ENCODE measurements at places on chromosomes 2 and 18.
A peak's percentile ranks its signal among the peaks of the same experiment; 100 is the strongest.

DNA sequence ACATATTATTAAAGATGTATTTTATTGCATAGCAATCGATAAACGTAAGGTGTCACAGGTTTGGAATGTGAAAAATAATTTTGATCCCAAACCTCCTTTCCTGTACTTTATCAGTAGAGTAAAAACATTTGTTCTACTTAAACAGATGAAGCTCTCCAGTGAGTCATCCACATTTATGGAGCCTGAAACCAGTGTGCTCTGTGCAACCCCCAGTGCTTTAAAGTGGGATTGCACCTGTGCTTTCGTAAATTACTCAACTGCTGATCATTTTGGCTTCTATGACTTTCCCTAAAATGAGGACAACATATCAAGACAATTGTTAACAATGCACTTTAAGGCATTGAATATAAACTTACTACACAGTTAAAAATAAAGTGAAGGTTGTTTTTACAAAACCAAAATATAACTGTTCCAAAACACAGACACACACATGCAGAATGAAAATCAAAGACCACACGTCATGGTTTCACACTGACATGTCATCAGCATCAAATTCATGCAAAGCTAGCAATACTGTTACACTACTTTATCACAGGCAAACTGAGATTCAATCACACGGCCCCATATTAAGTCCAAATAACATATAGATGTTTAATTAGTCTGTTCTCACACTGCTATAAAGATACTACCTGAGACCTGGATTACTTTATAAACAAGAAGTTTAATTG is 9.7 kb downstream of the TMEM18 start:
- no peak overlapping the region for H3K27ac ChIP-seq
- H3K27me3 ChIP-seq, result no peaks in the 10 kb centered on the region
- H3K4me3 ChIP-seq, result no peak overlapping the region

DNA sequence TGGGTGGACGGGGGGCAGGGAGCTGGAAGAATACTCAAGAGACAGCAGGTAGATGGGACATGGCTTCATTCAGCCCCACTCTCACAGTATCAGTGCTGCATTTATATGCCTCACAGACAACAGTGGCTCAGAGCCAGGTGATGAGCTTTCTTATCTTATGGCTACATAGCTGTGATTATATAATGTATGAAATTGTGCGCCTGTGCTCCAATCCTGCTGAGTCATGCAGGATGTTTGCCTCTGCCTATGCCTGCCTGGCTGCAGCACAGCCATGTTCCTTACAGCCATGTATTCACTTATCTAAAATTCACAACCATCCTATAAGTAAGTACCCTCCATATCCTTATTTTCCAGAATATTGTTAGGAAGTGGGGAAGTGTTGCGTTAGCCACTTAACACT is 37.7 kb upstream of the RNF103 start:
- DNase-seq, result no peak
- H3K27ac ChIP-seq, result no peak overlapping the region
- no peaks in the 10 kb centered on the region for H3K4me1 ChIP-seq

- H3K27ac ChIP-seq, result no peak overlapping the region
- DNase-seq, result no peak
- no peaks in the 10 kb centered on the region for H3K27me3 ChIP-seq
- no peak overlapping the region for H3K4me3 ChIP-seq
- no peaks in the 10 kb centered on the region for H3K4me1 ChIP-seq
Observed at GRCh38 chr2:81583311-81584108, 1279.0 kb upstream of the LRRTM1 start.

GRCh38 chr2:157785866-157786662 is 90.1 kb downstream of the ACVR1 start:
- peaks cover 2% of the 10 kb centered on the region for H3K36me3 ChIP-seq
- peaks cover 36% of the 10 kb centered on the region for H3K4me1 ChIP-seq
- no peak overlapping the region for H3K27ac ChIP-seq
- no peak for DNase-seq

- H3K4me1 ChIP-seq, result peaks cover 3% of the 10 kb centered on the region
- H3K27ac ChIP-seq, result no peak overlapping the region
- H3K4me3 ChIP-seq, result no peak overlapping the region
- peaks cover 2% of the 10 kb centered on the region for H3K27me3 ChIP-seq
Observed at GRCh38 chr2:191910518-191910917, 63.6 kb upstream of the CAVIN2 start.

- H3K36me3 ChIP-seq, result peaks cover 3% of the 10 kb centered on the region
- no peak overlapping the region for H3K4me3 ChIP-seq
- no peaks in the 10 kb centered on the region for H3K27me3 ChIP-seq
- no peak overlapping the region for H3K27ac ChIP-seq
- DNase-seq, result no peak
- H3K4me1 ChIP-seq, result no peaks in the 10 kb centered on the region
Observed at GRCh38 chr18:68855491-68855890, 57.6 kb downstream of the CCDC102B start.

GRCh38 chr18:60596928-60597327 is 224.4 kb upstream of the MC4R start:
- H3K27me3 ChIP-seq, result no peaks in the 10 kb centered on the region
- no peak for DNase-seq
- H3K36me3 ChIP-seq, result no peaks in the 10 kb centered on the region
- H3K4me3 ChIP-seq, result no peak overlapping the region
- no peaks in the 10 kb centered on the region for H3K4me1 ChIP-seq
- H3K27ac ChIP-seq, result no peak overlapping the region

DNA sequence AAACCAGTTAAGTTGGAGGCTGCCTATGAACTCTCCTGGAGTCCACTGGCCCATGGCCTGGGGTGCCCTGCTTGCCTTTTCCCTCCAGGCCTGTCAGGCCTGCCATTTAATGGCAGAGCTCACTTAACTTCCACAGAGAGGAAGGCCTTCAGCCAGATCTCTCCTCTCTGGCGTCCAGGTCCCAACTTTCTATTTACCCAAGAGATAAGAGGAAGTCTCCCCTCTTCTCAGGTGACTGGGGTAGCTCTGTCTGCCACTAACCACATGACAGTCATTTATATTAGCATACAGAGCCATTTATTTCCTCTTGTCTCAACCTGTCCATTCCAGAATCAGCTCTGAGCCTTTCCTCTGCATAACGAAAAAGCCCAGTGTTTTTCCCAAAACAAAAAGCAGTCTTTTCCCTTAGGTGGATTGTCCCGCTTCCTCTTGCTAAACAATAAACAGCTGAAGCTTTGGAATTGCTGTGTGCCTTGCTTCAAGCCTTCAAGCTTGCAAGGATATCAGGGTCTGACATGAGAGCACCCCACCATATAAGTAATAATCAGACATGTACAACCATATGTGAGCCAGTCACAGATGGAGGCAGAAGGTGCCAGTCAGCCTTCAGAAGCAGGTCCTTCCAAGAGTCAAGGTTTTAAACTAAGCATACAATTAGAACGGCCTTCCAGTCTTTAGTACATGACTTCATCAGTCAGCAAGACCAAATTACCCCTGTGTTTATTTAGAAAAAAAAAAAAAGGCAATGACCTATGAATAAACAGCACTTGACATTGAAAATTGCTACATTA is 71.2 kb upstream of the STPG4 start:
- H3K4me1 ChIP-seq, result no peaks in the 10 kb centered on the region
- no peak for DNase-seq
- H3K36me3 ChIP-seq, result no peaks in the 10 kb centered on the region
- H3K27ac ChIP-seq, result no peak overlapping the region
- no peaks in the 10 kb centered on the region for H3K27me3 ChIP-seq
- H3K4me3 ChIP-seq, result no peak overlapping the region

GRCh38 chr2:221571025-221571550 is 1.0 kb downstream of the EPHA4 start:
- DNase-seq, result no peak
- peak overlapping the region; percentile 77 for H3K4me3 ChIP-seq
- peaks cover 22% of the 10 kb centered on the region for H3K4me1 ChIP-seq
- no peaks in the 10 kb centered on the region for H3K36me3 ChIP-seq
- H3K27ac ChIP-seq, result no peak overlapping the region

GRCh38 chr2:96860065-96861029 is 2.5 kb upstream of the ANKRD39 start:
- H3K4me1 ChIP-seq, result peaks cover 28% of the 10 kb centered on the region
- H3K27ac ChIP-seq, result no peak overlapping the region
- peak; percentile 41 for DNase-seq

DNA sequence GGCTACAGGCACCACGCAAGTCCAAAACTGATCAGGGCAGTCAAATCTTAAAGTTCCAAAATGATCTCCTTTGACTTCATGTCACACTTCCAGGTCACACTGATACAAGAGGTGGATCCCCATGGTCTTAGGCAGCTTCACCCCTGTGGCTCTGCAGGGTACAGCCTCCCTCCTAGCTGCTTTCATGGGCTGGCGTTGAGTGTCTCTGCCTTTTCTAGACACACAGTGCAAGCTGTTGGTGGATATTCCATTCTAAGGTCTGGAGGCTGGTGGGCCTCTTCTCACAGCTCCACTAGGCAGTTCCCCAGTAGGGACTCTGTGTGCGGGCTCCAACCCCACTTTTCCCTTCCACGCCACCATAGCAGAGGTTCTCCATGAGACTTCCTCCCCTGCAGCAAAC is 838.2 kb upstream of the CHAC2 start:
- H3K4me3 ChIP-seq, result no peak overlapping the region
- no peak overlapping the region for H3K27ac ChIP-seq
- H3K36me3 ChIP-seq, result no peaks in the 10 kb centered on the region
- DNase-seq, result no peak
- no peaks in the 10 kb centered on the region for H3K27me3 ChIP-seq

- H3K4me3 ChIP-seq, result no peak overlapping the region
- H3K36me3 ChIP-seq, result no peaks in the 10 kb centered on the region
- peaks cover 1% of the 10 kb centered on the region for H3K4me1 ChIP-seq
- no peak for DNase-seq
- no peak overlapping the region for H3K27ac ChIP-seq
- H3K27me3 ChIP-seq, result peaks cover 23% of the 10 kb centered on the region
Observed at GRCh38 chr18:10127729-10128128, 213.9 kb downstream of the VAPA start.

- DNase-seq, result no peak
- peaks cover 5% of the 10 kb centered on the region for H3K36me3 ChIP-seq
- no peaks in the 10 kb centered on the region for H3K27me3 ChIP-seq
- no peak overlapping the region for H3K27ac ChIP-seq
- H3K4me3 ChIP-seq, result no peak overlapping the region
Observed at GRCh38 chr2:3612639-3613523, 18.0 kb downstream of the COLEC11 start.

- H3K4me1 ChIP-seq, result peaks cover 11% of the 10 kb centered on the region
- no peak for DNase-seq
Observed at GRCh38 chr2:17788773-17789172, 27.5 kb upstream of the MSGN1 start.

GRCh38 chr2:173161040-173161439 is 85.4 kb downstream of the MAP3K20 start:
- no peaks in the 10 kb centered on the region for H3K36me3 ChIP-seq
- no peak overlapping the region for H3K27ac ChIP-seq
- no peaks in the 10 kb centered on the region for H3K4me1 ChIP-seq
- no peak for DNase-seq

- peaks cover 2% of the 10 kb centered on the region for H3K27me3 ChIP-seq
- H3K4me1 ChIP-seq, result no peaks in the 10 kb centered on the region
- H3K36me3 ChIP-seq, result no peaks in the 10 kb centered on the region
Observed at GRCh38 chr2:238305092-238305862, 15.0 kb upstream of the TRAF3IP1 start.

GRCh38 chr2:83633423-83633822 is 825.7 kb downstream of the SUCLG1 start:
- H3K36me3 ChIP-seq, result no peaks in the 10 kb centered on the region
- no peak for DNase-seq
- H3K4me1 ChIP-seq, result no peaks in the 10 kb centered on the region
- no peak overlapping the region for H3K4me3 ChIP-seq

DNA sequence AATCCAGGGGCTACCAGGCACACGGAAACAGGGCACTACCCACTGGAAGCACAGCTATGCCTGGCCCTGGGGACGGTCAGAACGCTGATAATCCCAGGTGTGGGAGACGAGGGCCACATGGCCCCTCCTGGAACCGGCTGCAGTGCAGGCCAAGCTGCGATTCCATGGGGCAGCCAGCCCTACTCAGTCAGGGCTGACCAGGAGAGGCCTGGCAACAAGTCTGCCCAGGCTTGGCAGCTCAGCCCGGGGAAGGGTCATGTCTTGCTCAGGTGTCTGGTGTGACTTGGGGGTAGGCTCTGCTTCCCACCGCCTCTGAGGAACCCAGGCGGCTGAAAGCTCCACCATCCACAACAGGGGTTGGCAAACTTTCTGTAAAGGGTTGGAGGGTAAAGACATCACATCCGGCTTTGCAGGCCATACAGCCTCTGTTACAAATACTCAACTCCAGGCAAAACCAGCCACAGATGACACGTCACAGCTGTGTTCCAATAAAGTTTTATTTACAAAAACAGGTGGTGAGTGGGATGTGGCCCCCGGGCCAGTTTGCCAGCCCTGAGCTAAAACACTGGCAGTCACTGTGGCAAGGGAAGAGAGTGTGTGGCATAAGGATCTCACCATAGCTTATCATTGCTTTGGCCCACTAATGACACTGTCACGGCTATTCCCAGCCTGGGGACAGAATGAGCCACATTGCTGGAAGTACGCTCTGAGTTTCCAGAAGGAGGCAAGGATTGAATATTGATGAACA is 85.2 kb downstream of the NDUFA10 start:
- DNase-seq, result no peak
- H3K4me1 ChIP-seq, result peaks cover 4% of the 10 kb centered on the region
- peaks cover 6% of the 10 kb centered on the region for H3K36me3 ChIP-seq
- H3K27me3 ChIP-seq, result no peaks in the 10 kb centered on the region
- no peak overlapping the region for H3K27ac ChIP-seq

GRCh38 chr18:8834881-8835280 is 129.5 kb downstream of the MTCL1 start:
- no peaks in the 10 kb centered on the region for H3K4me1 ChIP-seq
- no peak overlapping the region for H3K4me3 ChIP-seq
- DNase-seq, result no peak
- no peaks in the 10 kb centered on the region for H3K27me3 ChIP-seq

DNA sequence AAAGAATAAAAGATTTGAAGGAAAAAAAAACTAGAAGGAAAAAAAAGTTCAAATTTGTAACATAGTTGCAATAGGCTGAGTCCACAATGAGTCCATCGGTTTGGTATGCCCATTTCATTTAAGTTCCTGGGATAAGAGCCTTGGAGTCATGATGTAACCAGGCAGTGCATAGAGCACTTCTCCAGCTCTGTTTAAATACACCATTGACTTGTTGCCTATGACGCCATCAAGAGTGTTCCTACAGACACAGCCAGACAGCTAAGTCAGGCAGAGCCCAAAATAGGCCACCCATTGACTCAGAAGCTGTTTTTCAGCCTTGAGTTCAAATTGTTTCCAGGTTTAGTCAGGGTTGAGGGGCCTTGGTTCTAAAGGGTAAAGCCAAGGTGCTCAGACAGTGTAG is 44.9 kb downstream of the SOCS6 start:
- no peaks in the 10 kb centered on the region for H3K27me3 ChIP-seq
- no peak overlapping the region for H3K4me3 ChIP-seq
- peaks cover 2% of the 10 kb centered on the region for H3K4me1 ChIP-seq
- no peak for DNase-seq
- peaks cover 3% of the 10 kb centered on the region for H3K36me3 ChIP-seq
